ENCODE measurements at places on chromosomes 7 and 10.

DNA sequence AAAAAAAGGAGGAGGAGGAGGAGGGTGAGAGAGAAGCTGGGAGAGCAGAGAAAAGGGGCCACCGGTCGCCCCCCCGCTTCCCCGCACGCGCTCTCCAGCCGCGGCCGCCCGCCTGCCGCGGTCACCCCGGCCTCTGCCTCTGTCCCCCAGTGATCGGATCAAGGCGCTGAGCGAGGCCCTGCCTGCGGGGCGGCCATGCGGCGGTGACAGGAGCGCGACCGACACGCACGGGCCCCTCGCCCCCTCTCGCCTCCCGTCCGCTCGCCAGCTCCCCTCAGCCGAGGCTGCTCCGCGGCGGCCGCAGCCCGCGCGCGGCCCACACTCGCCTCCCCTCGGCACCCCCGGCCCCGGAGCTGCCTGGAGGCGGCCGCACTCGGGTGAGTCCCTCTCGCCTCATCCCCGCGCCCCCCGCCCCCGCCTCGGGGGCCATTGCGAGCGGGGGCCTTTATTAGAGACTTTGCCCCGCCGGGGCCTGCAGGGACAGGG, at the start of gene GTF2I:
Gene GTF2I (plus strand): TSS at position 27 of the 486 bp plus-strand sequence. CDS start 31,411 bp downstream, outside the sequence.
- DNase-seq: no peak

DNA sequence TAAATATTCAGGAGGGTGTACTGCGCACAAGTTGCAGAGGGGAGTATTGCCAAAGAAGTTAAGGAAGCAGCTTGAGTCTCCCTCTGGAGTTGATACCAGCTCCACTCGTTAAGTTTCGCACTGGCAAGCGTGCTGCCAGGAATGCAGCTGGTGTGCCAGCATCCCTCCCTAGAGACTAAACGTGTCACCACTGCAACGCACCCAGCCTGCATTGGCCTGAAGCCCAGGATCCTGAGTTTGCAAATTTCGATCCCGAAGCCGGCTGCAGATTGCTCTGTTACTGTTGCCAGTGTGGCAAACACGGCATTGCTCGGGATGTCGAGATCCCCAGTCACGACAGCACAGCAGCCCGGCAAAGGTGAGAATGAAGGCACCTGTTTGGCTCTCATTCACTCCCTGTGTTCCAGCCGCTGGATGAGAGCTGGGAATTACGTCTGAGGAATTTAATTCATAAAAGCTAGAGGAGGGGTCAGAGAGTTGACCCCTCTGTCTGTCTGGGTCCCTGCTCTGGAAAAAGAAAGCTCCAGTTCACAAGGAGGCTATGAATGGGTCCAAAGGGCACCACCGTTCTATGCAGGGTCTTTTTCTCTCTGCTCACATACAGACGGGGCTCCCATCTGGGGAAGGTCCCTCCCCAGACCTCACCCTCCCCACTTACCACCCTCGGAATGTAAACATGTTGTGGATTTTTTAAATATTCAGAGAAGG, 61.0 kb downstream of the NRP1 start:
- DNase-seq: peak; percentile 14

GRCh38 chr7:43010061-43010460, 77.9 kb downstream of the MRPL32 start:
- no peak for DNase-seq

GRCh38 chr7:36764929-36765328, 40.6 kb upstream of the AOAH start:
- no peak for DNase-seq

DNA sequence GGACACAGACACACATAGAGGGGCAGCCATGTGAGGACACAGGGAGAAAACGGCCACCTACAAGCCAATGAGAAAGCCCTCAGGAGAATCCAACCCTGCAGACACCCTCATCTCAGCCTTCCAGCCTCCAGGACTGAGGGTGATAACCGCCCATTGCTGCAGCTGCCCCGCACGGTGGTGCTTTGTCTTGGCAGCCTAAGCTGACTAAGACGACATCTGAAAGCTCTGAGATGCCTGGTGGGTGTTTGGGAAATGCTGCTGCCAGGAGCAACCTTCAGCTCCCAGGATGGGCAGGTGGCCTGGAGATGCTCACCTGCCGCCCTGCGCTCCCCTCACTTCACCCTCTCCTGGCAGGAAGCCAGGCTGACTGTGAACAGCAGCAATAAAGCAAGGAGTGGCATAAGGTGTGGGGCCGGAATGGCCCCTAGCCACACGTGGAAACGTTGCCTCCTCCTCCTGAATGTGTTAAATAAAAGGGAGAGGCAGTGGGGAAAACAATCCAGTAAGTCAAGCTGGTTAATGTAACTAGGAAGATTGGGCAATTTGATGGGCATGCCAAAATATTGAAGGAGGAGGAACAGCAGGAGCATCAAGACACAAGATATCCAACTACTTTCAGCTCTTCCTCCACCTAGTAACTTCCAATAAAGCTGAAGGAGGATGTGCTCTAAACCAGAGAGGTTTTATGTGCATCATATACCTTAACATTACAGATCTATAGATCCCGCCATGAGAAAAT, 121.5 kb downstream of the TNS3 start:
- peak; percentile 72 for DNase-seq

DNA sequence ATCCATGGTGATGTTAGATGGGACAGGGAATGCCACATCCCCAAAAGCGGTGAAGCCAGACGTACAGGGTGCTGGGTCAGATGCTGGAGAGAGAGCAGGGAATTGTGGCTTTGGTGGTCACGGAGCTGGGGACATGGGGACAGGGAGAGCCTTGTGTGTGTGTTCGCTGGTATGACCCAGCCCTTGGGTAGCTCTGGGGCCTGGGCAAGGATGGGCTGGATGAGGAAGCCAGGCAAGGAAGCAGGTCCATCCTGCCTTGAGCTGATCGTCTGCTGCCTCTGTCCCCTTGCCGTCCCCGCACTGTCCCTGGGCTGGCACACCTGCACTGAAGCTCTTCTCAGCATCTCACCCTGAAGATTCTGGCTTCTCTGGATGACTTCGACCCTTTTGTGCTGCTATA, 15.4 kb upstream of the CLDN4 start:
- no peak for DNase-seq

GRCh38 chr10:95423164-95424005, 132.6 kb upstream of the PDLIM1 start:
- no peak for DNase-seq

Data from NCI-H2029 treated with DMSO at 0.1 percent for 48 hours (cell line).